Activated CD8-positive, alpha-beta T cell treated with anti-CD3 and anti-CD28 coated beads, Interleukin-2, amount 10 ng/mL, durations not matched to agents 7 days and 5 days (primary cell): ENCODE measurements at places on chromosomes 1 and 21. TPM values are rescaled to one million over a fixed set of nuclear protein-coding genes. Genes with fewer than 3 reads are reported as not detected.

The SLC50A1 gene
- total RNA-seq, result 37.5 TPM

The RNF223 gene
- not detected for total RNA-seq

The HSD3B1 gene
- not detected for total RNA-seq

The FGR gene
- 0.08 TPM for total RNA-seq

The KAZN gene
- total RNA-seq, result 1.7 TPM

The IL19 gene
- total RNA-seq, result not detected

The MAGI3 gene
- 6.4 TPM for total RNA-seq

The IL12RB2 gene
- total RNA-seq, result 19.6 TPM

- DNase-seq, result no peak
Observed at GRCh38 chr21:43609501-43610340, 49.6 kb downstream of the HSF2BP start.

- no peak for DNase-seq
Observed at GRCh38 chr1:174911606-174912005, 88.1 kb upstream of the CACYBP start.

DNA sequence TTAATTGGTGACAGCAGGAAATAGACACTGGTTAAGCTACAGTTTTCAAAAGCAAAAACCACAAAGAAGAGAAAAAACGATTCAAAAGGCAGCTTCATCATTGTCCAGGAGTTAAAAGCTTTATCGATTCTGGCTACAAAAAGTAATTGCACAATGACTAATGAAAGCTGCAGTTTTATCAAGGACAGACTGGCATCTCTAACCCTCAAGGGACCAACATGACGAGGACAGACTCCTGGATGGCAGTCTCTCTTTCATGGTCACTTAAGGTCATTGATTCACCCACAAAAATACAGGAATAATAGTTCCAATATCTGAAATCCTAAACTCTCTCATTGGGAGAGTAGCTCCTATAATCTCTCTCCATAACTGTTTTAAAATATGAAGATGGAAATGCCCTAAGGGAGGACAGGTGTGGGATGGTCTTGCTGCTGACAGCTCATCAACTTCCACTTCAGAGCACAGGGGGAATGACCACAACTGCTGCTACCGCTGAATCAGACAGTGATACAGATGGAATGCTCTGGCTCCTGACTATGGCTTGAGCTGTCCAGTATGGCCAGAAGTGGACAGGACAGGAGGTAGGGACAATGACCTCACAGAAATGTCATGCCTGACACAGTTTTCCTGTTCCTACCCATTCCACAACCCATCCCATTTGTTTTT lies 17.4 kb upstream of the CPLANE2 start:
- DNase-seq, result no peak

- no peak for DNase-seq
Observed at GRCh38 chr1:171645553-171646248, 6.8 kb downstream of the MYOC start.

DNA sequence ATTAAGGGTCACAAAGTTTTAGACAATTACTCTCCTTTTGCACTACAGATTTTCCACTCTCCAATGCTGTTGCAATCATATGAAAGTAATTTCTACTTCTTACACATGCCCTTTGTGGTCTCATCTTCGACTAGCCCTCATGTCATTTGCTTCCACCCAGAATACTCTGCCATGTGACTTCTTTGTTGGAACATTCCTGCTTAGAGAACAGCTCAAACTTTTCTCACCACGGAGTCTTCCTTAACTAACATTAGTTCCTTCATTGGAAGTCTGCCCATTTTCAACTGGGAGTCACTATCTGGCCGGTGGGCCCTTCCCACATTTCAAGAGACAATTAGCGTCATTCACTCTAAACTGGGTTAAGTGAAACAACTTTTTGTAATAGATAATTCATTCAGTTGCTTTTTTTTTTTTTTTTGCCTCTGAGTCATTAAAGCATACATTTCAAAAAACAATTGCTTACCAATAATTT lies 142.6 kb upstream of the PALMD start:
- no peak for DNase-seq

GRCh38 chr1:21659099-21659923 lies 9.8 kb downstream of the RAP1GAP start:
- peak; percentile 87 for DNase-seq
